GM06990 (cell line): ENCODE measurements at places on chromosomes 11 and 22.

- DNase-seq, result no peak
Observed at GRCh38 chr11:65953471-65953870, 8.1 kb upstream of the SART1 start.

DNA sequence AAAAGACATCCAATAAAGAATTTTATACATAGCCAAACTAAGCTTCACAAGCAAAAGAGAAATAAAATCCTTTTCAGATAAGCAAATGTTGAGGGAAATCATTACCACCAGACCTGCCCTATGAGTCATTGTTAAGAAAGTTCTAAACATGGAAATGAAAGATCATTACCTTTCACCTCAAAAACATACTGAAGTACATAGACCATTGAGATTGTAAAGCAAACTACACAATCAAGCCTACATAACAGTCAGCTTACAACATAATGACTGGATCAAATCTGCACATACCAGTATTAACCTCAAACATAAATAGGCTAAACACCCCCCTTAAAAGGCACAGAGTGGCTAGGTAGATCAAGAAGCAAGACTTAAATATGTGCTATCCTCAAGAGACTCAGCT is 501.0 kb upstream of the LUZP2 start:
- no peak for DNase-seq

GRCh38 chr11:1553808-1554594 is 18.1 kb downstream of the DUSP8 start:
- no peak for DNase-seq

GRCh38 chr22:38177926-38178604 is 3.6 kb downstream of the PLA2G6 start:
- DNase-seq, result no peak

DNA sequence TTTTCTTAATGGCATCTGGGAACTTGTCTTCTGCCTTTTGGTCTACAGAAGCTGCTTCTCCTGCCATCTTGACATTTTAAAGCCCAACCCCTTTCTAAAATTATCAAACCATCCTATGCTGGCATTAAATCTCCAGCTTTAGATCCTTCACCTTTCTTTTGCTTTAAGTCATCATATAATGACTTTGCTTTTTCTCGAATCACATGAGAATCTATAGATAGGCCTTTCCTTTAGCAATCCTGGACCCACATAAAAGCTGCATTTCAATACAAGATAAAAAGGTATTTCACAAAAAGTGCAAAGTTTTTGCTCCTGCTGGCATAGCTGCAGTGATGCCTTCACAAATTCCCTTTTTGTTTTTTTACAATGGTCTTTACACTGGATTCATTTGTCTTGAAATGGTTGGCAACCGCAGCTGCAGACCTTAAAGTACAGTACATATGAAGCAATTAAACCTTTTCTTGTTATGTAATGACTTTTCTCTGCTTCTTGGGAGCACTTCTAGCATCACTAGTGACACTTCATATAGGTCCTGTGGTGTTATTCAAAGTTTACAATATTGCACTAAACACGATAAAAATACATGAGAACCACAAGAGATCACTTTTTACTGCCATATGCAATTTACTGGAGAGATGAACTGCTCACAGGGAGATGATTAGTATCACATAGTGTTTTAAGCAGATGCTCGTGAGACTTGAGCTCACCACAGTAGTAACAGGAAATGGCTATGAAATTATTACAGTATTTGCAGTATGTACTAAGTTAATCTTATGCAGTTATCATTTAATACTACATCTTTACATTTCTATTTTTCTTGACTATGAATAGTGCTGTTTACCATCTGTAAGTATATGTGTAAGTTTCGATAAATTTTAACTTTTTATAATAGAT is 41.6 kb downstream of the ACER3 start:
- DNase-seq, result no peak

DNA sequence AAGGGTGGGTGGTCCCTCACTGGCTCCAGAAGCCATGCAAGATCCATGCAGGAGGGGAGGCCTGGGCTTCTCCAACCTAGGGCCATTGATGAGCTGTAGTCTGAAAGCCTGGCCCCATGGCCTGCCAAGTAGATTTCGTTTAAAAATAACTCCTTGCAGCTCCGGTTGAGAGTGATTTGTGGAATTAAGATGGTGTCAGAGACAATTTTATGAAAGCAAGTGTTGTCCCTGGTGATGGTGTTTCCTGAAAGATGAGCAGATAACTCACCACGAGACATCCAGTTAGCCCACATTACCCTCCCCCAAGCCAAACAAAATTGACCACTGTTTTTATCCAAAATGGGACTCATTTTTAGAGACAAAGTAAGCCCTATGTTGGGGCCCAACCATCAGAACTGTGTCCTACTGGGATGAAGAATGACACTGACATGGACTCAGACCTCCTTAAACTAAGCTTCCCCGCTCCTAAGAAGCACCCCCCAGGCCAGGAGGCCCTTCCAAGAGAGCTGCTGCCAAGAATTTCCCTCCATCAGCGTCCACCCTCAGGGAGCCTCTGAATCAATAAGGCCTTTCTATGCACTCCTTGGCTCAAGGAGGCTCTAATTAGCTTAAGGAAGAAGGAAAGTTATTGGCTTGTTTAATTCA is 174.2 kb upstream of the NCAM1 start:
- no peak for DNase-seq

GRCh38 chr11:104524254-104524653 is 360.3 kb upstream of the PDGFD start:
- DNase-seq, result no peak

GRCh38 chr22:29719899-29720645 is at the start of gene CABP7:
CABP7 (plus strand) TSS chr22:29720003; CDS start chr22:29720425, 422 bp downstream.
- no peak for DNase-seq
